Ascending aorta (tissue), 2 donors: ENCODE measurements at places on chromosomes 11 and 22. TPM values are rescaled to one million over a fixed set of nuclear protein-coding genes. Genes with fewer than 3 reads are reported as not detected.

Gene SLCO2B1
- 403 TPM for total RNA-seq

DNA sequence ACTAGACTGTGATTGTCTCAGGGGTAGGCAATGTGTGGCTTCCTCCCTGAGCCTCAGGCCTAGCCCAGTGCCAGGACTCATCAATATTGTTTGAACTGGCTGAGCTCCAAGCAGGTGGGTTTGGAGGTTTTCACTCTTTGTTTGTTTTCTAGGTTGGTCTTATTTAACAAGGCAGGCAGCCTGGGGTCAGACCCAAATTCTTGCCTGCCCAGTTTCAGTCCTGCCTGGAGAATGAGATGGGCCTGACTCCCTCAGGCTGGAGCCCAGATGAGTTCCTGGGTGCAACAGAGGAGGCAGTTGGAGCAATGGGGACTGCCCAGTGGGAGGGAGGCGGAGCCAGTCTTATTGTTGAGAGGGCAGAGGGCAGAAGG is 28.3 kb upstream of the TP53I11 start:
- no peaks in the 10 kb centered on the region for H3K4me1 ChIP-seq
- no peak overlapping the region for H3K27ac ChIP-seq
- H3K4me3 ChIP-seq: no peak overlapping the region
- H3K36me3 ChIP-seq: no peaks in the 10 kb centered on the region

- no peaks in the 10 kb centered on the region for H3K36me3 ChIP-seq
- no peak overlapping the region for H3K27ac ChIP-seq
- DNase-seq: no peak
- no peaks in the 10 kb centered on the region for H3K4me1 ChIP-seq
- H3K27me3 ChIP-seq: no peaks in the 10 kb centered on the region
Observed at GRCh38 chr22:30490399-30490798, 15.1 kb downstream of the SEC14L4 start.

- no peaks in the 10 kb centered on the region for H3K27me3 ChIP-seq
- H3K27ac ChIP-seq: no peak overlapping the region
- H3K4me3 ChIP-seq: no peak overlapping the region
Observed at GRCh38 chr11:32059686-32060462, 31.0 kb upstream of the RCN1 start.

Gene DEFB131B
- not detected for total RNA-seq

Gene OR52H1
- not detected for total RNA-seq

Gene OR8B2
- not detected for total RNA-seq

GRCh38 chr11:112610996-112611750 is 350.0 kb upstream of the NCAM1 start:
- H3K27ac ChIP-seq: no peak overlapping the region
- DNase-seq: no peak
- no peaks in the 10 kb centered on the region for H3K36me3 ChIP-seq
- H3K27me3 ChIP-seq: no peaks in the 10 kb centered on the region
- peaks cover 7% of the 10 kb centered on the region for H3K4me1 ChIP-seq

DNA sequence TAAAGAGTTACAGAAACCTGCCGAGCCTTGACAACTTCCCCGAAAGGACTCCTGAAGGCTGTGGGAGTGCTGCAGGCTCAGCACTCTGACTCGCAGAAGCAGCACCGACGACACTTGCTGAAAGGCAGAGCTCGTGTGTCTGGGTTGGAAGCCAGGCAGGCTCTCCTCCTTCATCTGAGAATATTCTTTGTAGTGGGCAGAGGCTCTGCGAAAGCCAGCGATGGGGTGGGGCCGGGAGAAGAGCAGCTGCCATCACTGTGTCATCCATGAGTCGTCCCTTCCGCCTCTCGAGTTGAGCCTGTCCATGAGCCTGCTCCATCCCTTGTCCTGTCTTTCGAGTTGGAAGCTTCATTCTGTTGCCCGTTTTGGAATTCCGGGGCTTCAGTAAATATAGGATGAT is 11.9 kb downstream of the GLB1L2 start:
- no peak overlapping the region for H3K27ac ChIP-seq
- DNase-seq: peak; percentile 40
- H3K4me1 ChIP-seq: no peaks in the 10 kb centered on the region
- H3K36me3 ChIP-seq: no peaks in the 10 kb centered on the region

GRCh38 chr11:65114538-65115171 is 2.8 kb downstream of the ZNHIT2 start:
- DNase-seq: no peak
- H3K4me3 ChIP-seq: no peak overlapping the region
- no peak overlapping the region for H3K27ac ChIP-seq
- peaks cover 2% of the 10 kb centered on the region for H3K36me3 ChIP-seq
- no peaks in the 10 kb centered on the region for H3K27me3 ChIP-seq

DNA sequence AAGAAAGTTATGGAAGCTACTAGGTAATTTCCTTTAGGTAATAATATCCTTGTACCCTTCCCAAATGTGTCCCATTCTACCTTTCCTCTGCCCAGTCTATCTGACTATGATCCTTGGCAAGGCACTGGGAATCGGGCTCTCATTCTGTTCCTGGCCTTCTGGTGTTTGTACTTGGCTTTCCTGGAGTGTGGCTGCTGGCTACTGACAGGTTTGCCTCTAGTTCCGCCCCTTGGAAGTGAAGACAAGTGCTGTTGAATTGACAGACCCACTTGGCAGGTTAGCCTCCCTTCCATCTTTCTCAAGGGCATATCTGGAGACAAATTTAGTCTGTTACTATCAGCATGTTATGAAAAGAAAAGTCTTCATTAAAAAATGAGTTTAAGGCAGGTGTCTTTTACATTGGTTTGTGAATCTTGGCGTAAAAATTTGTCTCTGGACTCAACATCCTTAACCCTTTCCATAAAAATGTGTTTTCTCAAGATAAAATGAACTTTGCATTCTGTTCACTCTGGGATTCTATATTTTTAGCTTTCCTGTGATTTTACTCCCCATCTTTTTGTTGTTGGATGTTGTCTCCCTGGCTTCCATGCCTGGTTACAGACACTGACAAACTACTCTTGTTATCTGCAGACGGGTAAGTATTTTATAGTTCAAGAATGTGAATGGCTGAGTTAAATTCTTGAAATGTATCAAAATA is 287.4 kb upstream of the PDGFD start:
- H3K4me3 ChIP-seq: no peak overlapping the region
- H3K4me1 ChIP-seq: no peaks in the 10 kb centered on the region
- no peaks in the 10 kb centered on the region for H3K36me3 ChIP-seq

Gene CCDC86
- 16.0 TPM for total RNA-seq

Gene SPTBN2
- total RNA-seq: 3.2 TPM

Gene OR6A2
- total RNA-seq: not detected

GRCh38 chr11:116773203-116774097 is 663 bp upstream of the BUD13 start:
- no peaks in the 10 kb centered on the region for H3K27me3 ChIP-seq
- peak overlapping the region; percentile 94 for H3K27ac ChIP-seq
- H3K4me1 ChIP-seq: peaks cover 14% of the 10 kb centered on the region
- peak overlapping the region; percentile 82 for H3K4me3 ChIP-seq
- no peak for DNase-seq

- H3K4me1 ChIP-seq: peaks cover 3% of the 10 kb centered on the region
- H3K36me3 ChIP-seq: no peaks in the 10 kb centered on the region
- no peak overlapping the region for H3K4me3 ChIP-seq
Observed at GRCh38 chr22:44452531-44453420, 45.3 kb downstream of the RTL6 start.

DNA sequence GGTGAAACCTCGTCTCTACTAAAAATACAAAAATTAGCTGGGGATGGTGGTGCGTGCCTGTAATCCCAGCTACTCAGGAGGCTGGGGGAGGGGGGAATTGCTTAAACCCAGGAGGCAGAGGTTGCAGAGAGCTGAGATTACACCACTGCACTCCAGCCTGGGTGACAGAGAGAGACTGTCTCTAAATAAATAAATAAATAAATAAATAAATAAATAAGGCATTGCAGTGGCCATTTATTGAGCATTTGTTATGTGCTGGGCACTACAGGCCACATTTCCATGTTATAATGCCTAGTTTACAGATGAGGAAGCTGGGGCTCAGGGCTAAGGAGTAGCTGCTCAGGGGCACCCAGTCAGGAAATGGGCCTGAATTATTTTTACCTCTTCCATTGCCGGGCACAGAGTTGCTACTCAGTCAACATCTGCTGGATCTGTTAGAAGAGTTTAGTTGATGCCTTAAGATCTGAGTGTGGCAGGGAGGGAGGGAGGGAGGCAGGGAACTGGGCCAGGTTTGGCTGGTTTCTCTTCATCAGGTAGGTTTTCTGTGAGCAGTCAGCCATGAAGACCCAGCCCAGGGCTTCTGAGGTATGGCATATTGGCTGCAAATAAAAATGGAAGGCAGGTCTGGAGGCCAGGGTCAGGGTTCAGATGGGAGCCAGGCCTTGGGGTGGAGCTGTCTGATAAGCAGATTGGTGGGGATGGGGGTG is 5.6 kb downstream of the PVALB start:
- H3K4me3 ChIP-seq: no peak overlapping the region
- no peaks in the 10 kb centered on the region for H3K36me3 ChIP-seq
- DNase-seq: no peak

Gene THYN1
- total RNA-seq: 19.8 TPM

DNA sequence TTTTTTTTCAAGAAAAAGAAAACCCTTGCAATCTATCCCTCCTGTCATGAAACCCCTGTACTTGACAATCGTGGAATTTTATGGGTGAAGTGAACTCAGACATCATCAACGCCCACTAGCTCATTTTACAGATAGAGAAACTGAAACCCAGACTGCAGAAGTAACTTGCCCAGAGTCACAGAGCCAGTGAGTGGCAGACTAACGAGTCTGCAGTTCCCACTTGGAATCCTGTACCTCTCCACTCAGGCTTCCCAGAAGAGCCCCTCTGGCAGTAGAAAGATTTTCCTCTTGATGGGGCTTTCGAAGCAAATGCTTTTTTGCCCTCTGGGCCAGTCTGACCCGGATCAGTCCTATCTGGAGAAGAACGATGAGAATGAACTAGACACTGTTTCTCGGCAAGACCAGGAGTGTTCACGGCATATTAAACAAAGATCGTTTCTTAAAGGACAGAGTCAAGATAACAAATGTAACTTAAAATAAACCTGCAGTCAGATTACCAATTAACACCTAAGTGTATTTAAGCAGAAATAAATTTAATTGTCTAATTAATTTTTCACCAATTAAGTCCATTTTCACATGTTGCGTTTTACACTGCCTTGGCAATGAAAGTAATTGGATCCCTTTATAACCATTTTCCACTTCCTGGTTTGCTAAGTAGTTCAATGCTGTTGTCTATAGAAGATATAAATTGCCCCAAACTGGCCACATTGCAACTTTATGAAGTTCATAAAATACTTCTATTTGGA is 61.3 kb upstream of the CREB3L1 start:
- no peaks in the 10 kb centered on the region for H3K27me3 ChIP-seq
- no peaks in the 10 kb centered on the region for H3K4me1 ChIP-seq

DNA sequence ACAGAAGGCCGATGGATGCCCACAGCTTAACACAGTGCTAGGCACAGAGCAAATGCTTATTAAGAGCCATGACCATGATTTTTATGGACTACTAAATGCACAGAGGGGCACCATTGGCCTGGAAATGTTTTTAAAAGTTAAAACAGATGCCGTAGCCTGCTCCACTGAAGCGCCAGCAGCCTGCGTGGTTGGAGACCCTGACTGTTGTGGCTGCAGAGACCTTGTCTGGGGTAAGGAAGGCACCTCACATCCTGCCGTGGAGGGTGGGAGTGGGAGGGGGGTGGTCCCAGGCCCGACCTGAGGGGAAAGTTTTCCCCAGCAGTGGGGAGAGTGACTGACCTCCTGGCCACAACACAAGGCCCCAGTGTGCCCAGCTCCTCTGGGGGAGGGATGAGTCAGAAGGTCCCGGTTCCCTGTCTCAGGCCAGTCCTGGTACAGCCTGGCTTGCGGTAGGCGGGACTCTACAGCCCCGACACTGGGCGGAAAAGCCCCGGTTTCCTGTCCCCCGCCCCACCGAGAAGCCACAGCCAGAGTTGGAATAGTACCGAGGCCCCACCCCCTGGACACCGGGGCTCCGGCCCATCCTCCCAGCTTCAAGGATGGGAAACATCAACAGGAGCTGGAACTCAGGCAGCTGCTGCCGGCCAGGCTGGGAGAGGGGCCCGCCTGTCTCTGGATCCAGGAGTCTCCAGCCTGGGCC is 7.0 kb downstream of the CHST1 start:
- peaks cover 4% of the 10 kb centered on the region for H3K4me1 ChIP-seq
- no peaks in the 10 kb centered on the region for H3K36me3 ChIP-seq
- no peaks in the 10 kb centered on the region for H3K27me3 ChIP-seq
- no peak overlapping the region for H3K4me3 ChIP-seq

- DNase-seq: no peak
- no peaks in the 10 kb centered on the region for H3K4me1 ChIP-seq
- no peak overlapping the region for H3K4me3 ChIP-seq
- no peaks in the 10 kb centered on the region for H3K27me3 ChIP-seq
- H3K27ac ChIP-seq: no peak overlapping the region
- H3K36me3 ChIP-seq: no peaks in the 10 kb centered on the region
Observed at GRCh38 chr11:27651711-27652110, 48.5 kb downstream of the BDNF start.

DNA sequence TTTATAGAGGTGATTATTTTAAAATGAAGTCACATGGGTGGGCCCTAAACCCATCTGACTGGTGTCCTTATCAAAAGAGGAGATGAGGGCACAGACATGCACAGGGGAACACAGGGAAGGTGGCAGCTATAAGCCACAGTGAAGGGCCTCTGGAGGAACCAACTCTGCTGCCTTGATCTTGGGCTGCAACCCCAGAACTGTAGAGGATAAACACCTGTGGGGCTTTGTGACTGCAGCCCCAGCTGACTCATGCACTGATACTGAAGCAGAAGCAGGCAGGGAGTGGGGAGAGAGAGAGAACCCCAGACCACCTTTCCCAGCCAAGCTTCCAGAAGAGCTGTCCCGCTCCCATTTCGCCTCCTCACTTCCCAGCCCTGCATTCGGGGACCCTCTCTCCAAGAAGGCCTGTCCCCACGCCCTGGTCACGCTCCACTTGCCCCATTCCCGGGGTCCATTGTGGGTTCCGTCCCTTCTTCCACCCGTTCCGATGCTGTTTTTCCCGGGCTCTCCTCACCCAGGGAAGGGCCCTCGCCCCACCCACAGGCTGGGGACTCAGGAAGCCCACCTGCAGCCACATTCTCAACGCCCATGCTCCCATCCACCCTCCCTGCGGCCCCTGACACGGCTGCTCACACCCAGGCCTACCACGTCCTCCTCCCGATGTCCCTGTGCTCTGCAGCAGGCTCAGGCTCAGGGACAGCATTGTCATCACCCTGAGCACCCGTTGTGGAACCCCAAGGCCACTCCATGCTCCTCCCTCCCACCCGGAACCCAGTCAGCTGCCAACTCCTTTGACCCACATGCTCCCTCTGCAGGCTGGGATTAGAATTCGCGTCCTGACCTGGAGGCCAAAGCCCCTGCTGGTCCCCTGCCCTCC is 90.8 kb upstream of the SHANK2 start:
- H3K27ac ChIP-seq: no peak overlapping the region
- DNase-seq: no peak
- H3K4me3 ChIP-seq: no peak overlapping the region
- H3K4me1 ChIP-seq: no peaks in the 10 kb centered on the region
- H3K27me3 ChIP-seq: no peaks in the 10 kb centered on the region

- DNase-seq: no peak
- H3K4me3 ChIP-seq: no peak overlapping the region
- H3K27me3 ChIP-seq: no peaks in the 10 kb centered on the region
Observed at GRCh38 chr11:126700768-126701519, 299.6 kb downstream of the KIRREL3 start.

- no peaks in the 10 kb centered on the region for H3K36me3 ChIP-seq
- no peak for DNase-seq
- H3K27ac ChIP-seq: no peak overlapping the region
- H3K4me3 ChIP-seq: no peak overlapping the region
Observed at GRCh38 chr22:46370584-46371291, 35.2 kb downstream of the TRMU start.
